ENCODE measurements at places on chromosomes 11 and 22. TPM values are rescaled to one million over a fixed set of nuclear protein-coding genes. Genes with fewer than 3 reads are reported as not detected.

The RASD2 gene
- total RNA-seq, result 4.4 TPM

The ZBTB16 gene
- total RNA-seq, result 85.4 TPM

The GNG3 gene
- total RNA-seq, result 0.40 TPM

The GAB4 gene
- not detected for total RNA-seq

The MMP13 gene
- total RNA-seq, result not detected

The OR4D5 gene
- total RNA-seq, result not detected

The SPON1 gene
- total RNA-seq, result 195 TPM

The OR6A2 gene
- 0.06 TPM for total RNA-seq

The F2 gene
- total RNA-seq, result 21.4 TPM

The PATE1 gene
- total RNA-seq, result not detected

The RFPL2 gene
- total RNA-seq, result 0.14 TPM

The MB gene
- total RNA-seq, result 0.35 TPM

The KCNJ1 gene
- not detected for total RNA-seq

The SLC6A5 gene
- not detected for total RNA-seq

The BATF2 gene
- total RNA-seq, result 5.5 TPM

The SHANK2 gene
- 18.0 TPM for total RNA-seq

The SESN3 gene
- total RNA-seq, result 46.9 TPM

The OR52I1 gene
- total RNA-seq, result not detected

Measured in mucosa of gallbladder (tissue), 1 donor.